ENCODE measurements at places on chromosomes 16 and 17. TPM values are rescaled to one million over a fixed set of nuclear protein-coding genes. Genes with fewer than 3 reads are reported as not detected.

GRCh38 chr17:73489333-73489732 lies 154.9 kb downstream of the SDK2 start:
- no peak for DNase-seq
- H3K27ac ChIP-seq = no peak overlapping the region
- no peak overlapping the region for H3K4me3 ChIP-seq
- peaks cover 98% of the 10 kb centered on the region for H3K27me3 ChIP-seq

DNA sequence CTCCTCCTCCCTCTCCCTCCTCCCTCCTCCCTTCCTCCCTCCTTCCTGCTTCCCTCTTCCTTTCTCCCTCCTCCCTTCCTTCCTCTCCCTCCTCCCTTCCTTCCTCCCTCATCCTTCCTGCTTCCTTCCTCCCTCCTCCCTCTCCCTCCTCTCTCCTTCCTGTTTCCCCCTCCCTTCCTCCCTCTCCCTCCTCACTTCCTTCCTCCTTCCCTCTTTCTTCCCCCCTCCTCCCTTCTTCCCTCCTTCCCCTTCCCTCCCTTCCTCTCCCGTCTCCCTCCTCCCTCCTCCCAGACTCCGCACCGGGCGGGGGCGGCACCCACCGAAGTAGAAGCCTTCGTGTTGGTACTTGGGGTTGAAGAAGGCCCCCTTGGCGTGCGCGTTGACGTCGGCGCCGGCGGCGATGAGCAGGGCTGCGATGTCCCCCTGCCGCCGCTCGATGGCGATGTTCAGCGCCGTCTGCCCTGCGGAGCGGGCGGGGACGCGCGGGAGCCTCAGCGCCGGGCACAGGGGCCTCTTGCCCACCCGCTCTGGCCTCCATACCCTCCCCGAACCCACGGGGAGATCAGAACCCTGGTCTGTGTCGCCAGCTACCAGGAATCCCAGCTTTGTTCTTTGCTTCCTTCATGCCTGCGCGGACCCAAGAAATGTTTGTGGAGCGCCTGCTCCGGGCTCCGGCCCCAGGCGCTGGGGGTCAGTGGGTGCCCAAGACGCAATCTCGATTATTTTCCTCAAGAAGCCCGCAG lies 22.2 kb downstream of the TRPV3 start:
- H3K36me3 ChIP-seq = no peaks in the 10 kb centered on the region
- no peak overlapping the region for H3K4me3 ChIP-seq
- no peaks in the 10 kb centered on the region for H3K4me1 ChIP-seq
- H3K27me3 ChIP-seq = no peaks in the 10 kb centered on the region

DNA sequence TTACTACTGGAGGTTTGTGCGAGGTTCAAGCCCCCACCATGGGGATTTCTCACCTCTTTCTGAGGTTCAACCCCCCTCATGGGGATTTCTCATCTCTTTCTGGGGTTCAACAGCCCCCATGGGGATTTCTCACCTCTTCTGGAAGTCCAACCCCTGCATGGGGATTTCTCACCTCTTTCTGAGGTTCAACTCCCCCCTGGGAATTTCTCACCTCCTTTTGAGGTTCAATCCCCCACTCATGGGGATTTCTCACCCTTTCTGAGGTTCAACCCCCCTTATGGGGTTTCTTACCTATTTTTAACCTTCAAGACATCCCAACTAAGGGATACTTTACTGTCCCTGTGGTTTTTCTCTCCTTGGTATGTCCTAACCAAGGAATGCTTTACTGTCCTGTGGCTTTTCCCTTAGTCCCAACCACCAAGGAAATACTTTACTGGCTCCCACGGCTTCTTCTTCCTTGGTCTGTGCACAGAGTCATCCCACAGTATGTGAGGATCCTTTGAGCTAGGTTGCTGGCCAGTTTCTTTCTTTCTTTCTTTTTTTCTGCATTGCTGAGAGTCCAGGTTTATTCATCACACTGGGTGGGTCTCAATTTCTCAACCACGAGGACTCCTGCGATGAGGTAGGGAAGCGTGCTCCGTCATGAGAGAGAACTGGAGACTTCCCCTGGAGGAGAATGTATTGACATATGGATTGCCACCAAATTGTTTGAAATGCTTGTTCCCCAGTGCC lies 2140.2 kb downstream of the TP53TG3F start:
- H3K27ac ChIP-seq = no peak overlapping the region
- no peak for DNase-seq
- no peak overlapping the region for H3K4me3 ChIP-seq
- no peaks in the 10 kb centered on the region for H3K27me3 ChIP-seq

The JPH3 gene
- not detected for total RNA-seq

The PEX12 gene
- total RNA-seq = 5.8 TPM

The EXOC3L1 gene
- total RNA-seq = not detected

GRCh38 chr17:49506282-49506681 lies 11.2 kb downstream of the NGFR start:
- peaks cover 25% of the 10 kb centered on the region for H3K4me1 ChIP-seq
- no peak for DNase-seq
- peaks cover 29% of the 10 kb centered on the region for H3K27me3 ChIP-seq
- H3K27ac ChIP-seq = no peak overlapping the region

The SYNGR2 gene
- 95.0 TPM for total RNA-seq

The CCL18 gene
- total RNA-seq = not detected

The PPL gene
- total RNA-seq = 184 TPM

GRCh38 chr17:15154618-15155017 lies 110.5 kb downstream of the PMP22 start:
- H3K4me1 ChIP-seq = no peaks in the 10 kb centered on the region
- H3K36me3 ChIP-seq = no peaks in the 10 kb centered on the region
- H3K27me3 ChIP-seq = peaks cover 13% of the 10 kb centered on the region
- DNase-seq = no peak
- H3K4me3 ChIP-seq = no peak overlapping the region
- H3K27ac ChIP-seq = no peak overlapping the region

DNA sequence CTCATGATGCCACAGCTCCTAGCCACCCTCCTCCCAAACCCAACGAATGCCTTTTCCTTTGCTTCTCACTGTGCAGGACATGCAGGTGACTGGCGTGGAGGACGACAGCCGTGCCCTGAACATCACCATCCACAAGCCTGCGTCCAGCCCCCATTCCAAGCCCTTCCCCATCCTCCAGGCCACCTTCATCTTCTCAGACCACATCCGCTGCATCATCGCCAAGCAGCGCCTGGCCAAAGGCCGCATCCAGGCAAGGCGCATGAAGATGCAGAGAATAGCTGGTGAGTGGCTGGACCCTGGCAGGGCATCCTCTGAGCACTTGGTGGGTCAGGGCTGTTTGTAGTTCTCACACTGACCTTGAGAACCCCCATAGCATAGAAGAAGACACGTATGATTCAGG lies 132.3 kb downstream of the SOCS1 start:
- no peaks in the 10 kb centered on the region for H3K27me3 ChIP-seq
- no peak overlapping the region for H3K4me3 ChIP-seq
- H3K36me3 ChIP-seq = 0 out of 2 replicates have a peak, but pooled peaks cover 3% of the 10 kb centered on the region
- no peak overlapping the region for H3K27ac ChIP-seq
- H3K4me1 ChIP-seq = no peaks in the 10 kb centered on the region
- DNase-seq = no peak

- H3K36me3 ChIP-seq = peaks cover 6% of the 10 kb centered on the region
- H3K4me3 ChIP-seq = peak within 1 kb of the TSS; percentile 75
- peaks cover 14% of the 10 kb centered on the region for H3K4me1 ChIP-seq
- H3K27me3 ChIP-seq = no peaks in the 10 kb centered on the region
- peak; percentile 78 for DNase-seq
Measured at GRCh38 chr16:29678691-29679267, at the start of gene QPRT. TSS of gene QPRT (plus strand) at chr16:29679180. CDS start at chr16:29679198, 18 bp downstream.

DNA sequence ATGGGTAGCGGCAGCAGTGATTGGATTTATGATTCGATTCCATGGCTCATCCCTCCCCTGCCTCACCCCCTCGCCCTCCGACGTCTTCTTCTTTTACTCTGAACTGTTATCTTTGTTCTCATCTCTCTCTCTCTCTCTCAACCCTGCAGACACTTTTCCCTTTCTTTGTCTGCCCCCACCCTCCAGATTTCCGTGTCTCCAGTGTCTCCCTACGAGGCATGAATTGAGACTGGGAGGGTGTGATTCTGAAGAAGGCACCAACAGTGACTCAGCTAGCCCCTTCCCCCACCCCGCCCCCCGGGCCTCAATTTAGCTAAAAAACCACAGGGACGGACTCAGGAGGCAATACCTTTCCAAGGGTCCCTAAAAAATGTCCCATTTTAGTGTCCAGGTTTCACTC lies 47.6 kb upstream of the STH start:
- peaks cover 5% of the 10 kb centered on the region for H3K4me1 ChIP-seq
- peaks cover 34% of the 10 kb centered on the region for H3K27me3 ChIP-seq
- DNase-seq = no peak

DNA sequence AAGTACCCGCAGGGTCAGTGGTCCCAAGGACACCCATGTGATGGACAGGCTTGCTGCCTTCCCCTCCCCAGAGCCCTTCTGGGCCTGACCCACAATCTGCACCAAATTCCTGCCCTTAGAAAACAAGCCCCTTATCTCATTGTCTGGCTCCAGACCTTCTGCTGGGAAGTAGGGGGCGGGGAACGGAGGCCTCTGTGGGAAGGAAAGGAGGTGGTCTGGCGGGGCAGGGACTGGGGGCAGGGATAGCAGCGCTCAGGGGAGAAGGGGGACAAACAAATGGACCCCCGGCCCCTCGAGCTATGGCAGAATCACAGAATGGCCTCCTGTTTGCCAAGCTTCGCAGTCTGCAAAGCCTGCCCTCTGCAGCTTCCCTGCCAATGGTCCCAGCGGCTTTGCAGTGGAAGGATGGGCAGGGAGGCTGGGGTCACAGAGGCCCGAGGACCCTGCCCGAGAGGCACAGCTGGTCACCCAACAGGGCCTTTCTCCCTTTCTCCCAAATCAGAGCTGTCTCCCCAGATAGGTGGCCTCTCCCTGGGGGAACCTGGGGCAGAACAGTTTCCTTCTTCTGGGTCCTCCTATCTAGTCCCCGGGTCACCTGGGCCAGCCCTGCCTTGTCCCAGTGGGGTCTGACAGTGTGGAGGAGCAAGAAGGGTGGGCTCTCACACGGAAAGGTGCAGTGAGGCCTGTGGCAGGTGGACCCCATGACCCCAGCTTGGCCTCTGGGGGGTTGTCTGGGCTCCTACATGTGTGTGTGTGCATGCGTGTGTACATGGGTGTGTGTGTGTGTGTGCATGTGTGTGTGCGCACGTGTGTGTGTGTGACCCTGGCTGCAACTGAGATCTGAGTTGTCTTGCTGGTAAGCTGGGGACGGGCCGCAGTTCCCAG lies 25.5 kb downstream of the TMEM235 start:
- H3K4me1 ChIP-seq = peaks cover 6% of the 10 kb centered on the region
- H3K27ac ChIP-seq = no peak overlapping the region
- no peak overlapping the region for H3K4me3 ChIP-seq
- H3K27me3 ChIP-seq = no peaks in the 10 kb centered on the region
- H3K36me3 ChIP-seq = no peaks in the 10 kb centered on the region
- no peak for DNase-seq

The HID1 gene
- total RNA-seq = 32.1 TPM

DNA sequence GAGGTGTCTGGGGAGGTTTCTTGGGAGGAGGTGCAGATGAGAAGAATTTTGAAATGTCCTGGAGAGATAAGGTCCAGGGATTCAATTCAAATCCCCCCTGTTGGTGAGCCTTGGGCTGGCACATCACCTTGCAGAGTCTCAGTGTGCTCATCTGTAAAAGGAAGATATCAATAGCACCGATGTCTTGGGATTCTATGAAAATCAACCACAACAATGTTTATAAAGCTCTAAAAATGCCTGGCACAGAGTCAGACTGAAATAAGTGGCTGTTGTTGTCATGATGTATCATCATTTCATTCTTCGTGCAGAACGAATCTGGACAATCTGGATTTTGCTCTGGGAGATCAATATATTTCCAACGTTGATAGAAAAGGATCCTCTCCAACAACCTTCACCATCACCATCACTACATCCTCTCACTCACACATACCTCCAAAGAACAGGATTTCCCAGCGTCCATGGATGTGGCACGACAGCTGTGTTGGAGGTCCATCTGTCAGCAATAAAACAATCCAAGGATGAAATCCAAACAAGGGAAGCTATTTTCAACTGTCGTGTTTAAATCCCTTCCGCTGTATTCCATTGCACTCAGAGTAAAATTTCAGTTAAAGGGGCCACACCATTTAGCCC lies 393.7 kb upstream of the DYNLRB2 start:
- H3K27me3 ChIP-seq = peaks cover 89% of the 10 kb centered on the region
- H3K36me3 ChIP-seq = no peaks in the 10 kb centered on the region
- no peak overlapping the region for H3K27ac ChIP-seq
- H3K4me3 ChIP-seq = no peak overlapping the region

The NR1D1 gene
- total RNA-seq = 10.7 TPM

The DYNLRB2 gene
- total RNA-seq = not detected

GRCh38 chr17:76243826-76244679 lies 3.8 kb upstream of the RNF157 start:
- no peak for DNase-seq
- H3K4me1 ChIP-seq = peaks cover 27% of the 10 kb centered on the region
- H3K36me3 ChIP-seq = no peaks in the 10 kb centered on the region
- no peaks in the 10 kb centered on the region for H3K27me3 ChIP-seq
- H3K4me3 ChIP-seq = no peak overlapping the region

GRCh38 chr16:11354733-11355574 lies 9.7 kb downstream of the RMI2 start:
- no peak overlapping the region for H3K27ac ChIP-seq
- no peak for DNase-seq
- no peaks in the 10 kb centered on the region for H3K36me3 ChIP-seq
- H3K27me3 ChIP-seq = no peaks in the 10 kb centered on the region
- no peak overlapping the region for H3K4me3 ChIP-seq

GRCh38 chr16:48635199-48635718 lies 25.3 kb upstream of the N4BP1 start:
- DNase-seq = no peak
- H3K27me3 ChIP-seq = no peaks in the 10 kb centered on the region
- H3K36me3 ChIP-seq = no peaks in the 10 kb centered on the region
- no peak overlapping the region for H3K4me3 ChIP-seq
- no peaks in the 10 kb centered on the region for H3K4me1 ChIP-seq
- H3K27ac ChIP-seq = no peak overlapping the region

GRCh38 chr16:75477680-75478473 lies 13.4 kb upstream of the TMEM170A start:
- H3K27ac ChIP-seq = no peak overlapping the region
- no peaks in the 10 kb centered on the region for H3K27me3 ChIP-seq
- DNase-seq = no peak
- H3K4me1 ChIP-seq = peaks cover 19% of the 10 kb centered on the region

The PIRT gene
- not detected for total RNA-seq

DNA sequence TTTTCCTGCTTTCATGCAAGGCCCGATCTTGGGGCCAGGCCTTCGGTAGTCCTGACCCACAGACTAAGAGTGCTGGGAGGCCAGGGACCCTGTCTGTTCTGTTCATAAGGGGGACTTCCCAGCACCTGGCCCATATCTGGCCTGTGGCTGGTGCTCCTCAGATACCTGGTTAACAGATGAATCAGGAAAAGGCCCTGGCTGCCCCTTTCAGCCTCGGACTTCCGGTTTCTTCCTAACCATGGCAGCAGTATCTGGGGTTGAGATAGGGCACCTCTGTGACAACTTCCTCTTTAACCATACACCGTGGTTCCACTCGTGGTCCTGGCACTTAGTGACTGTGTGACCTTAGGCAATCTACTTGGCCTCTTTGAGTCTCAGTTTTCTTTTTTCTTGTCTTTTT lies 18.4 kb downstream of the PLCG2 start:
- H3K36me3 ChIP-seq = no peaks in the 10 kb centered on the region
- H3K27me3 ChIP-seq = no peaks in the 10 kb centered on the region
- no peak overlapping the region for H3K4me3 ChIP-seq
- no peak overlapping the region for H3K27ac ChIP-seq

Measured in PC-9 (cell line).